ENCODE measurements at places on chromosomes 11 and 22.
A peak's percentile ranks its signal among the peaks of the same experiment; 100 is the strongest.

DNA sequence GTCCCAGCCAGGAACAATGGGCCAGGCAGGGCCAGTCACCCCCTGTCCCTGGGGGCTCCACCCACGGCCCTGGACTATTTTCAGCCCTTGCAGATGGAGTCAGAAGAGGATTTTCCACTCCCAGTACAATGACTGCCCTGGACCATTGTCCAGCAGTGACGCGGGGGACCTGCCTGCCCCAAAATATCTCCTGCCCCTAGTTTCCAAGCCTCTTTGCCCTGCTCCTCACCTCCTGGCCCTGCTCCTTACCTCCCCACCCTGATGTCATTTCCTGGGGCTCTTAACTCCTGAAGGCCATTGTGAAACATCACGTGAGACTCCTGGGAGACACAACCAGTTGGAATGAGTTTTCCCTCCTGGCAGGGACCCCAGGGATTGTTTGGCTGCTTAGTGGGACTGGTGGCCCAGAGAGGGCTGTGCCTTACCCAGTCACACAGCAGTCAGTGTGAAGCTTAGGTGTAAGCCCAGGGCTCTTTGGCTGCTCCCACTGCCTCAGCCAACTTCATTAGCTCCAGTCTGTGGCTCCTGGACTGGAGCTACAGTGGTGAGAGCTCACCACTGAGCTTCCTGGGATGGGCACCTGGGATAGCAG lies 22.2 kb downstream of the P2RY2 start:
- DNase-seq, result no peak

GRCh38 chr11:109734566-109734965 lies 312.6 kb downstream of the C11orf87 start:
- DNase-seq, result no peak

DNA sequence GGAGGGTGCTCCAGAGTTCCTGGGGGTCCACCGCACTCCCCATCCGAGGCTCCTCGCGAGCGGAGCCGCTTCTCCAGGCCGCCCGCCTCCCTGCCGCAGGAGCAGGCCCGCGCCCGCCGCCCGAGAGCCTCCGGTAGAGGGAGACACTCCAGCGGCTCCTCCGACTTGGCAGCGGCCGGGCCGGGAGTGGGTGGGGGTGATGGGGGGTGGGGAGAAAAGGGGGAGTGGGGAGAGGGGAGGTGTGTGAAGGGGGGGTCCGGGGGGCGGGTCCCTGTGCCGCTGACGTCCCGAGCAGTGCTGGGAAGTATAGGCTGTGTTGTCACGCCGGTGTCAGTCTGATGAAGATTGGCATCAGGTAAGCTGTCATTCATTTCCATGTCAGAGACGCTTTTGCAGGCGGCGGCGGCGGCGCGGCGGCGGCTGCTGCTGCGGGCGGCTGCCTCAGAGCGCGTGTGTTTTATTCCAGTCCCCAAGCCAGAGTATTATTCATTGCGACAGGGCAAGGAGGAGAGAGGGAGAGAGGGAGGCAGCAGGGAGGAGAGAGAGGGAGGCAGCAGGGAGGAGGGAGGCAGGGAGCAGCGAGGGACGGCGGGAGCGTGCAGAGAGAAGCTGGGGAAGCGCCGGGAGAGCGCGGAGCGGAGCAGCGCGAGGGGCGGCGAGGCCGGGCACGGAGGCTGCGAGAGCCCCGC lies at the start of gene PKNOX2:
Gene PKNOX2, plus strand, starts transcription at position 330 of the 689 bp plus-strand sequence. CDS start 186,555 bp downstream, outside the sequence.
- peak; percentile 57 for DNase-seq

- DNase-seq, result no peak
Observed at GRCh38 chr11:46888636-46889035, 29.7 kb downstream of the LRP4 start.

- no peak for DNase-seq
Observed at GRCh38 chr22:27475548-27475897, 326.0 kb downstream of the MN1 start.

DNA sequence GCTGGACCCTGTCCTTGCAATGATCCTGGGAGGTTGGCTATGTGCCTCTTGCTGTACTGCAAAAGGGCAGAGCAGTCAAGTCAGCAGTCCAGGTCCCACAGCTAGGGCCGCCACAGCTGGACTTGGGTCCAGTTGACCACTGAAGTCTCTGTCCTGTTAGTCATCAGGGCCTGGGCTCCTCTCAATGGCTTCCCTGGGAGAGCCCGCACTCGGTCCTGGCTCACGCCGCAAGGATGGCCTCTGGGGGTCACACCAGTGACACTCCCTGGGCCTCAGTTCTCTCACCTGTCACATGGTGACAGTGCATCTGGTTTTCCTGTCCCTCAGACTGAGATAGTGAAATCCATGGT lies 85.1 kb downstream of the NECTIN1 start:
- no peak for DNase-seq

- no peak for DNase-seq
Observed at GRCh38 chr22:22779213-22779612, 108.4 kb upstream of the IGLL5 start.

GRCh38 chr22:20510811-20511577 lies 3.6 kb downstream of the MED15 start:
- no peak for DNase-seq

DNA sequence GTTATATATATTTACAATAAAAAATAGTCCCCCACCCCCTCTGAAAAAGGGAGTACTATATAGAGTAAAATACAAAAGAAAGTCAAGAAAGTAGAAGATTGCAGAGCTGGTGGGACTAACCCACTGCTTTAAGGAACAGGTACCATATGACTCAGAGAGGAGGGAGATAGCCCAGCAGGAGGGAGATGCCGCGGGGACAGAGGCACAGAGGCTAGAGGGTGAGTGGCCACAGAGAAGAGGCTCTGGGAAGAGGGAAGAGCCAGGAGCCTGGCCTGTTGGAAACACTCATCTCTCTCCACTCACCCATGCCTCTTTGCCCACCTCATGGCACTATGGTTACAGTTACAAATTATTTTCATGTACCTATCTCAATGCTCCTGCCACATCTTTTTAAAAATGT lies 53.6 kb upstream of the LYVE1 start:
- no peak for DNase-seq

- DNase-seq, result no peak
Observed at GRCh38 chr11:132901638-132902471, 630.4 kb downstream of the OPCML start.

GRCh38 chr22:47090591-47091245 lies 328.3 kb downstream of the TBC1D22A start:
- DNase-seq, result no peak

GRCh38 chr11:87444993-87445392 lies 407.3 kb downstream of the TMEM135 start:
- DNase-seq, result no peak

DNA sequence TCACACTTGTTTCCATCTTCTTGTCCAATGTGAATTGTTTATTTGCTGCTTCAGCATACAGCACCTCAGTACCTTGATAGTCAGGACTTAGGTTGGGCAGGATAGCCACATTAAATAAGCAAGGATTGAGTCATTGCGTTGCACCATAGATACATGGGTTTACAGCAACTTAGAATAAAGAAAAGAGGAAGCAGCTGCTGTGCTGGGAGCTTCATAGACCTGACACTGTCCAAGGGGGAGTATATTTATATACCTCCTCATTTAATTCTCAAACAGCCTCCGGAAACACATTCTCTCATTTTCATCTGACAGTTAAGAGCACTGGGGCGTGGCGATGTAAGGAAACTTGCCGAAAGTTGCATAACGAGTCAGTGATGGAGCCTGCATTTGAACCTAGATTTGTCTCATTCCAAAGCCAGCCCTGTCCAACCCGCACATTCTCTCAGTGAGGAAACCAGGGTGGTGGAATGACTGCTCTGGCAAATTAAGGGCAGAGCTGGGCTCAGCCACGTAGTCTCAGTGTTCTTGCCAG lies 42.2 kb downstream of the UBASH3B start:
- no peak for DNase-seq

GRCh38 chr11:100930185-100930778 lies 199.3 kb downstream of the PGR start:
- no peak for DNase-seq

DNA sequence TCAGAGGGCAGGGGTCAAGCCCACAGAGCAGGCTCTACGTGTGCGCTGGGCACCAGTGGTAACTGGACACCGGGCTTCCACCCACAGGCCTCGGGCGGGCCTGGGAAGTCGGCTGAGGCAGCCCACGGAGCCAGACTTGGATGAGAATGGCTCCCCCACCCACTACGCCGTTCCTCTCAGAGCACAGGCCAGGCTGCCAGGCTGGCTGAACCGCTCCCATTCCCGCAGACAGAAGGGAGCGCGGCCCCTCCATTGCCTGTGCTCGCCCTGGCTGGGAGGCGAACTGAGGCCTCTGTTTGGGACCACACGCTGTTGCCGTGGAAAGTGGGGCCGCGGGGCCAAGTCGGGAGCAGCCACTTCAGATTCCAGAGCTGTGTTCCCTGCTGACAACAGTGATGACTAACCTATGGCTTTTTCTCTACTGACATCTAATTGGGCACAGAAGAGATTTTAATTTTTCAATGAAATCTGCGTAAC lies 63.9 kb downstream of the MYH9 start:
- DNase-seq, result no peak

DNA sequence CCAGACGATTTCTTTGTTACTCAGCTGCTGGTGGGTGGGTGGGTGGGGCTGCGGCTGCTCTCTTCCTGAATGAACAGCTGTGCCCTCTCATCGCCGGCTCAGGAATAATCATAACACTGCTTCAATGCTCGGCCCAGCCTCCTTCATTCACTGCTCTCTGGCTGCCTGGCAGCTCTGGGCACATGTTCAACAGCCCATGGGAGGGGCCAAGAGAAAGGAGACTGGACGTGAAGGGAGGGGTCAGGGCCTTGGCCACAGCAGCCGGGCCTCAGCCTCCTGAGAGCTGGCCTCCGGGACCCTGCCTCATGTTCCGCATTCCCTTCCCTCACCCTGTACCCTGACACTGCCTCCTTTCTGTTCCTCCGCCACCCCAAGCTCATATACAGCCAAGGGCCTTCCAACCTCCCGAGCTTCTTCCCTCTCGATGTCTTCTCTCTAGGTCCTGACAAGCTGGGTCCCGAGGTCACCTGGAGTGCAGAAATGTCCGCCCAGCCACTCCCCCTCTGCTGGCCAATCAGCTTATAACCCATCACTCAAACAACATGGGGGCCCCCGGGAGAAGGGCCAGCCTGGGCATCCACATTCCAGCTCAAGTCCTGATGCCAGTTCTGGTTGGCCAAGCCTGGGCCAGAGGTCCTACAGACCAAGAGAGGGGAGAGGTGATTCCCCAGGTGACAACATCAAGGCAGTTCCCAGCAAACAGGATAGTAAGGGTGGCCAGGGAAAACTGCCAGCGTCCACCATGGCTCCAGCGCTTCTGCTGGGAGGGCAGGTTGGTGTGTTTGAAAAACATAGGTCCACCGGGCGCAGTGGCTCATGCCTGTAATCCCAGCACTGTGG lies 3.2 kb upstream of the CSDC2 start:
- no peak for DNase-seq

GRCh38 chr22:37242395-37242918 lies 1.6 kb downstream of the RAC2 start:
- peak; percentile 87 for DNase-seq

- no peak for DNase-seq
Observed at GRCh38 chr22:28706845-28707244, 27.2 kb upstream of the TTC28 start.

GRCh38 chr11:74696939-74697675 lies 34.1 kb downstream of the CHRDL2 start:
- DNase-seq, result no peak

DNA sequence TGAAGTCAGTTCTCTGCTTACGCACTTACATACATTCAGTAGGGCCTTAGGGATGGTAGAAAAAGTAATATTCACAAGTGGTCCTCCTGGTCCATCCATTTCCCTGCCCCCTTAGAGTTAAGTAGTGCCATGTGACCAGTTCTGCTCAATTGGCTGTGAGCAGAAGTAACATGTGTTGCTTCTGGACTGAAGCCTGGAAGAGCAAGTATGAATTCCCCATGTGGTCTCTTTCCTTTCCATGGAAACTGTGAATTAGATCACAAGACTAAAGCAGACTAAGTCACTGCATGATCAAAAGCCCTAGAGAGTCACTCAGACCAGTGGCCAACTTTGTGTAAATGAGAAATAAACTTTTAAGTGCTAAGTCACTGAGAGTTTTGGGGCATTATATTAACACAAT lies 341.7 kb upstream of the CADM1 start:
- DNase-seq, result no peak

DNA sequence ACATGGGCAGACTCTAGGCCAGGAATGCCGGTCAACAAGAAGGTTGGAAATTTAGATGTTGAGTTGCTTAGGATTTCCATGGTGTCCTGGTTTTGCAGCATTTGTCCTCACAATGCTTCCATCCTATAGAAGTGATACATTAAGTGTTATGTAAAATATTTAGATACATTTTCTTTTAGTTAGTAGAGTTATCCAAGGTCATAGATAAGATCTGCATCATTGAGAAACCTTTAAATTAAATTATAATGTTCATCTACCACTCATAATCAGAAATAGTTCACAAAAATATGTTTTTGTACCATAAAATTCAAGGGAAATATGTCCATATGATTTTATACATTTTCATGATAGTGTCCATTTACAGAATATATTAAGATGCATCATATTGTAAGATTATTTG lies at the start of gene OR51F1:
Gene OR51F1, minus strand, starts transcription at position 101 of the 400 bp plus-strand sequence. Its CDS starts 0 bp downstream, at position 101.
- DNase-seq, result no peak

DNA sequence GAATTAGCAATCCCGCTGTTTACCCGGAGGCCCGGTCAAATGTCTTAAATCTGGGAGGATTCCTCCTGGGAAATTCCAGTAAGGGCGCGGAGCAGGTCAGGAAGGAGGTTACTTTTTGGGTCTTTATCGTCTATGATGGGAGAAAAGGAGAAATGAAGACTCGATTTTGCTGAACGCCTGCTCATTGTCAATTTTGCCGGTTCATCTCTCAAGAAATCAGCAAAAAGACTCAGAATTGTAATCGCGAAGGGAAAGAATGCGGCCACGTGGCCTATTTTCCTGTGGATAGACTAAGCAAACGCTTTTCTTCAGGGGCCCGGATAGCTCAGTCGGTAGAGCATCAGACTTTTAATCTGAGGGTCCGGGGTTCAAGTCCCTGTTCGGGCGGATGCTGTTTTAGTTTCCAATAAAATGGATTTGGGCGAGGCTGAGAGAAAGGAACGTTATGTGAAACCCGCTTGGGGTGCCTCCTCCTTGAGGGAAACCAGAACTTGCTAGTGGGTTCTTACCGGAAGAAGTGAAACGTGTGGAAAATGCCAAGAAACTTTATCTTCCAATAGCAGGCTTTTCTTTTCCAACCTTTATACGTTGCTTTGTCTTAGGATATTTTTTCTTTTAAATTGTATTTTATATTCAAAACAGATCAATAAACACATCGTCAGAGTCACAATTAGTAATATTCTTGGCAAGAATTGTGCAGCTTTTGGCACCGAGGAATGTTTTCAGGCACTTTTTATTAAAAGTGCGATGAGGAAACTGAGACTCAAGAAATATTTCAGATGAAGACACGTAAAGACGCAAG lies 45.0 kb downstream of the OR4D9 start:
- DNase-seq, result peak; percentile 60

GRCh38 chr22:39471381-39472141 lies 14.7 kb downstream of the MGAT3 start:
- DNase-seq, result no peak
